ENCODE measurements at places on chromosomes 16 and 17.
A peak's percentile ranks its signal among the peaks of the same experiment; 100 is the strongest.

- no peak for DNase-seq
Observed at GRCh38 chr16:79597277-79598062, 3.1 kb downstream of the MAF start.

DNA sequence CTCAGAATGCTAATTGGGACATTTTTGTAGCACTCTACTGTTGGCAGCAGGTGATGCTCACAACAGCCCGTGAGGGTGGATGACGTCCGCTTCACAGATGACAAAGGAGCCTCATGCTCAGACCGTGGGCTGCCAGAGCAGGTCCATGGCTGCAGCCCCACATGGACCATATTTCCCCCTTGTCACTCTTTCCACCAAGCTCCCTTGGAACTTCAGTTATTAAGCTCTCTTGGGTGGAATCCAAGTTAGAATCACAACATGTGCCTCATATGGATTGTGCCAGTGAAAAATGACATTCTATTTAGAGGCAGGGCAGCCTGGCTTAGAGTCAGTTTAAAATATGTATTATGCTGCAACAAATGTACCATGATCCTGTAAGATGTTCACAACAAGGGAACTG lies 33.2 kb upstream of the STH start:
- no peak for DNase-seq

GRCh38 chr16:80085606-80086005 lies 455.2 kb upstream of the DYNLRB2 start:
- DNase-seq: no peak

- peak; percentile 79 for DNase-seq
Observed at GRCh38 chr17:83195330-83196023, 116.1 kb downstream of the METRNL start.

DNA sequence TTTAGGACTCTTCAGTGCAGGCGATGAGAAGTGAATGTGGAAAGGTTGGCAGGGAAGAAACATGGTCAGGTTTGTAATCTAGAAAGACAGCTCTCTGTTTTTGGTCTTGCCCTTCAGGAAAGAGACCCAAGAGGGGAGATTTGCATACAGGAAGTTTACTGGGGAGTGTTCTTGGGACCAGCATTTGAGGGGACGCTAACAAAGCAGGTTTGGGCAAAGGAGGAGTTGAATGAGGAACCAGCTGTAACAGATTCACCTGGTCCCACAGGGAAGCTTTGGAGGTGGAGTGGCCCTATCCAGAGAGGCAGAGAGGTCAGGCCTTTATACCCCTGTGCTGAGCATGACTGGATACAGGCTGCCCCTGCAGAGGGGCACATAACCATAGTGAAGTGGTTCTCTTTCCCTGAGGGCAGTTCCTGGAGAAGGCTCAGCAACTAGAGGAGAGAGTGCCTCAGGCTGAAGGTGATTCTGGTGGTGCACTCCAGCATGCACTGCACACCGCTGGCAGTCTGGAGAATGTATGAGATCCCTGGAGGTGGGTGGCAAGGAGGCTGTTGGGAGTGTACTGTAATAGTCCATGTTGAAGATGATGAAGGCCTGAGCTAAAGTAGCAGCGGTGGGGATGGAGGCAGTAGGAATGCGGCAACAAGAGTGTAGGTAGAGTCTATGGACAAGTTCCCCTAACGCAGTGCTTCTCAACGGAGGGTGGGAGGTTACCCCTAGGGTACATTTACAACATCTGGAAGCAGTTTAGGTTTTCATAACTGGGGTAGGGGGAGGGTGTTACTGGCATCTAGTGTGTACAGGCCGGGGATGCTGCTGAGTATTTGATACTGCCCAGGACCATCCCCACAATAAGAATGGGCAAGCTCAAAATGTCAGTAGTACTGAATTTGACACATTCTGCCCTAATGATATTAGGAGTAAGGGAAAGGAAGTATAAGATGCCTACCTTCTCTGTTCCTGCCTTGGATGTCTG lies 37.2 kb downstream of the MAP2K6 start:
- no peak for DNase-seq

GRCh38 chr17:42980274-42980765 lies at the start of gene RUNDC1:
Gene RUNDC1 (plus strand): TSS chr17:42980565. CDS start chr17:42980577, 12 bp downstream.
- no peak for DNase-seq

DNA sequence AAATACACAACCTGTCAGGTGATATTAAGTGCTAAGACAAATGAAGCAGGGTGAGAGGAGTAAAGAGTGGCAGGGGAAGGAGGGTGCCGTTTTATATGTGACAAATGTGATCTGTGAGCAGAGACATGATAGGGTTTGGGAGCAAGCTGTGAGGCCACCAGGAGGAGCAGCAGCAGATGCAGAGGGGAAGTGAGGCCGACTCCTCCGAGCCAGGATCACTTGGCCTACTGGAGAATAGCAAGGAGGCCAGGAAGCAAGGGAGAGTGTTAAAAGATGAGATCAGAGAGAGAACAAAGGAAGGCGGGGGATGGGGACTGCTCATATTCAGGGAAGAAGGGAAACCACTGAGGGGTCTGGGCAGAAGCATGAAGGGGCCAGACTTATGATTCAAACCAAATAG lies 129.4 kb downstream of the TANGO6 start:
- DNase-seq: no peak

GRCh38 chr16:2475413-2476344 lies 752 bp downstream of the TBC1D24 start:
- DNase-seq: no peak

DNA sequence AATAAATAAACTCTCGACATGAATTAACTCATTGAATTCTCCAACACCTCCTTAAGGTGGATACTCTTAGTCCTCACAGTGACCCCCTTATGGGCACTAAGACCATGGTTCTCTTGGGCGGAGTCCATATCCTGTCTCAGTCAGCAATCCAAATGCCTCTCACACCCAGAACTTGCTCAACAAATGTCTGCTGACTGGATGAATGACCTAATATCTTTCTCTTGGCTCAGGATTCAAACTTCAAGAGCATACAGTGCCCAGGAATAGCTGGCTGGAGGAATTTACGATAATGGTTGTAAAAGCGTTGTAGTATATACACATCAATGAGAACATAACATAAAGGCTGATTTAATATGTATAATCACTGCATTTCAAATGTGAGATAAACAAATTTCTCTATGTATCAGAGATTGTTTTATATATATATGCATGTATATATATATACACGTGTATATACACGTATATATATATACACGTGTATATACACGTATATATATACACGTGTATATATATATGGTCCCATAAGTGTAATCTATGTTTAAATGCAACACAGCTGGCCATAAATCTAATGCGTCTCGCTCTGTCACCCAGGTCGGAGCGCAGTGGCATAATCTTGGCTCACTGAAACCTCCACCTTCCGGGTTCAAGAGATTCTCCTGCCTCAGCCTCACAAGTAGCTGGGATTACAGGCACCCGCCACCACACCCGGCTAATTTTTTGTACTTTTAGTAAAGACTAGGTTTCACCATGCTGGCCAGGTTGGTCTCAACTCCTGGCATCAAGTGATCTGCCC lies 6.5 kb upstream of the UBB start:
- peak; percentile 70 for DNase-seq

DNA sequence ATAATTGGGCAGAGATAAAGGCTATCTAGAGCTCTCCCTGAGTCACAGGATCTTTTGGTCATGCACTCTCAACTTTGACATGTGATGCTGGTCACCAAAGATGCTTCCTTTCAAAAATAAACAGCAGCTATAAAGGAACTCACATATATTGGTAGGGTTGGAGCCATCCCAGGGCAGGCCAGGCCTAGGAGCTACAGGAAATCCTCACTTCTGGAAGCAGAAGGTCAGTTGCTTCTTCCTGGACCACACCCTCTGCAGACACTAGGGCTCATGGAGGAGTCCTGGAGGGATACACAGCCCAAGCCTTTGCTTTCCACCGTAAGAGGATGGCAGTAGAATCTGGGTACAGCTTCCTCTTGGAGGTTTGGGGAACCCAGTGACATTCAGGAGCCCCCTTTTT lies 24.6 kb downstream of the SOST start:
- DNase-seq: no peak

GRCh38 chr16:48102083-48103008 lies 53.4 kb downstream of the ABCC12 start:
- DNase-seq: no peak

GRCh38 chr16:8453359-8453758 lies 137.0 kb downstream of the TMEM114 start:
- no peak for DNase-seq

DNA sequence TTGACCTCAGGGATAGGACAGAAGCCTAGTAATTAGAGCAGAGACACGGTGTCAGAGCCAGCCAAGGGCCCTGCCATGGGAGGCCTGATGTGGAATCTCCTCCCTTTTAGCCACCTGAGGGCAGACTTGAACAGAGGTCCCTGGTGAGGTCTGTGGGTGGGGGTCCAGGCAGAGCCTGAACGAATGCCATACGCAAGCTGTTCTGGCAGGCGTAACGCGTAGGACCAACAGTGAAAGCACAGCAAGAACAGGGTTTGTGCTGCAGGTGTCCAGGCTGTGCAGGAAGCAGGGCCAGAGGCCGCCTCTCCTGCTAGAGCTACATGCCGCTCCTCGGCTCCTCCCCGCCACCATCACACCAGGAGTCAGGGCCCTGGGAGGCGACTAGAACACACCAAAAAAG lies 81.9 kb upstream of the TBX2 start:
- DNase-seq: no peak

DNA sequence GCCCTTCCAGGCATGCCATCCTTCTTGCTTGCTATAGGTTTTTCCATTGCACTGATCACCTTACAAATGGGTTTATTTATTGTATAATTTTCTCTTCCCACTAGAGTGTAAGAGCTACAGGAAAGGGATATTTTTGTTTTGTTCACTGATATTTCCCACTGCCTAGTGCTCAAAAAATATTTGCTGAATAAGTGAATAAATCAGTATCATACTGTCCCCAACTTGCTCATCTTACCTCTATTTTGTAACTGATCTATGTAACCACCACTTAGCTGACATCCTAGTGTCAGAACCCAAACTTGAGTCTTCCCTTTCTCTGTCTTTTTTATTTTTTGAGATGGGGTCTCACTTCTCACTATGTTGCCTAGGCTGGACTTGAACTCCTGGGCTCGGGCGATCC lies 87.6 kb upstream of the TBC1D3K start:
- DNase-seq: no peak

DNA sequence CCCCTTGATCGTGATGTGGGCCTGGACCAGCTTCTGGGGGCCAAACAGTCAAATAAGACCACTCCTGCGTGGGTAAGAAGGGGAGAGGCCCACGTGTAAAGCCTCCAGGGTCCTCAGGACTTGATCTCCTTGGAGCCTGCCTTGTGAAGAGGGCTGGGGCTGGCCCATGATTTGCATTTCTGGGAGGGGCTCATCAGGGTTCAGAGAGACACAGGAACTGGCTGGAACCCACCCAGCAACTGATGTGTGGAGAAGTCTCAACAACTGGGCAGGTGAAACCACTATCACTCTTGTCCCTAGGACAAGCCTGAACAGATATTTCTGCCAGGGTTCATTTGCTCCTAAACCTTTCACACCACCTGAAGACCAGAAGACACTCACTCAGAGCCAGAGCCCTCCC lies 214.7 kb downstream of the ZNF423 start:
- no peak for DNase-seq

GRCh38 chr16:75099075-75099667 lies 17.4 kb downstream of the LDHD start:
- no peak for DNase-seq

GRCh38 chr17:67606471-67606870 lies 111.3 kb upstream of the NOL11 start:
- DNase-seq: no peak

- DNase-seq: no peak
Observed at GRCh38 chr17:42387661-42388380, 421 bp downstream of the STAT3 start.

DNA sequence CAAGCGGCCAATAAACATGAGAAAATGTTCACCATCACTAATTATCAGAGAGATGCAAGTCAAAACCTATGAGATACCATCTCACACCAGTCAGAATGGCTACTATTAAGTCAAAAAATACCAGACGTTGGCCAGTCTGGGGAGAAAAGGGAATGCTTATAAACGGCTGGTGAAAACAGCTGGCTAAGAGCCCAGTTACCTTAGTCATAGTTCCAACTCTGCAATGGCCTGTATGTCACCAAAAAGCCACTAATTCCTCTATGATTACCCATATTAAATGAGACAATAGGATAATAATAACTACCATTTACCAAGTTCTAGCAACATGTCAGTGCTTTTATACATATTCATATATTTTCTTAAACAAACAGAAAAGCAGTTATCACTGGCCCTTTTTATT lies 42.9 kb upstream of the CDRT4 start:
- DNase-seq: peak; percentile 44

GRCh38 chr17:75807861-75808260 lies 23.3 kb downstream of the UNK start:
- DNase-seq: no peak

- DNase-seq: no peak
Observed at GRCh38 chr17:57356153-57356718, 99.9 kb downstream of the MSI2 start.
